ENCODE measurements at places on chromosomes 7 and 10.
A peak's percentile ranks its signal among the peaks of the same experiment; 100 is the strongest.

- DNase-seq, result no peak
Measured at GRCh38 chr7:44275146-44275545, 50.2 kb downstream of the CAMK2B start.

GRCh38 chr7:135169141-135169963 is 1.2 kb downstream of the CYREN start:
- peak; percentile 54 for DNase-seq

DNA sequence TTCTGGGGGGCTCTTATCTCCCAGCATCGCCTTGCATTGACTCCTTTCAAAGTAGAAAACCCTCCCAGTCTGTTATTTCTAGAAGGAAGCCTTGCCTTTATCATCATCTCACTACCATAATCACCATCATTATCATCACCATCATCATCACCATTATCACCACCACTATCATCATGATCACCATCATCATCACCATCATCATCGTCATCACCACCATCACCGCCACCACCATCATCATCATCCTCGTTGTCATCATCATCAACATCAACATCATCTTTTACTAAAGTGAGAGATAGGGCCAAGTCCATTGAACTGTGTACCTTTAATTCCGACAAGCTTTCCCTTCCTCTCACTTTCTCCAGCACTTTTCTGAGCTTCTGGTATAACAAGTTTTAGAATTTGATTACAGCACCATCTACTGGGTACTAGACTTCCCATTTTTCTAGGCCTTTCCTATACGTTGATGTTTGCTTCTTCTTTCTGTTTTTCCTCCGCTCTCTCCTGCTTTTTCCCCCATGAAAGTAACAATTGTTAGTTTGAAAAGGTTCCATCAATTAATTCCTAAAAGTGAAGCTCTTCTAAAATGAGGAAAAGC is 226.4 kb downstream of the BUB3 start:
- DNase-seq, result no peak

DNA sequence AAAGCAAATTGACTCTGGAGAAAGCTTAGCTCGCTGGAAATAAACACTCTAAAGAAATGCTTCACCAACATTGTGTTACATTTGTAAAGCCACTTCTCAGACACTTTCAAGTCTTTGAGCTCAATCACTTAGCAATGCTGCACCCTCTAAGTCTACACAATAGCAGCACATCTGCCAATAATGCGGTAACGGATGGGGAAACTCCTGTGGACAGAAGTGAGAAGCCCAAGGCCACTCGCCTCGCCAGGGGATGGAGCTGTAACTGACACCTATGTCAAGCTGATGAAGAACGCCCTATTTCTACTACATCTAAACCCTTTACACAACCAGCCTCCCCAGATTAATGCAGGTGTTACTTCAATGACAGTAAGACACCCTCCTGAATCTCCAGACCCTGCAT is 167.7 kb downstream of the SFMBT2 start:
- DNase-seq, result no peak

GRCh38 chr7:142799437-142799835 is 28.7 kb downstream of the PRSS2 start:
- DNase-seq, result no peak

- DNase-seq, result no peak
Measured at GRCh38 chr7:65974876-65975275, 7.1 kb downstream of the GUSB start.

- no peak for DNase-seq
Measured at GRCh38 chr7:39517240-39517639, 49.0 kb upstream of the YAE1 start.

DNA sequence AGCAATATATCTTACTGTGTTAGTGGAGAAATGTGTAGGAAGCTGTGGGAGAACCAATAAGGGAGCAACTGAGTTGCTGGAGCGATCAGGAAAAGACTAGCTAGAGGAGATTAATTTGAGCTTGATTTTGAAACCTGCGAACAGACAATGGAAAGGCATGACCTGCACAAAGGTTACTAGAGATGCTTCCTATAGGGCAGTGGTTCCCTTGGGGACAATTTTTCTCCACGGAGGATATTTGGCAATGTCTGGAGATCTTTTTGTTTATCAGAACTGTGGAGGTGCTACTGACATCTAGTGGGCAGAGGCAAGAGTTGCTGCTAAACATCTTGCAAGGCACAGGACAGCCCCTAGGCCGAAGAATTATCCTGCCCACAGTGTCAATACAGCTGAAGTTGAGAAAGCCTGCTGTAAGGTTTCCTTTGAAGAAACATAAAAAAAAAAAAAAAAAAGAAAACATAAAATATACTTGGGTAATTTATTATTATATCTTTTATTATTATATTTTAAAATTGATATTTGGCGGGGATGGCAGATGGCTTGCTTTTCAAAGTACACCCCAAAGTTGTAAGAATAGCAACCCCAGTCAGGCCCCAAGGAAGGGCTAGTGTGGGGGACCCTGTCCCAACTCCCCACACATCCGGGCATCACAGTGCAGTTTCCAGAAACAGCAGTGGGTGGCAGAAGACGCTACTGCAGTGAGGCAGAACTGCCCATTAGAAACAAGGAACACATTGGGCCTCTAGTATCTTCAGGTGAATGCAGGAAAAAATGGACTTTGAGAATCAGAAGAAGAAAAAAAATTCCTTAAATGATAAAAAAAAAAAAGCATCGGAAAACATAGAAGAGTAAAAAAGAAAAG is 481.6 kb downstream of the SH2D4B start:
- DNase-seq, result no peak

GRCh38 chr7:65800890-65801341 is 72.0 kb upstream of the VKORC1L1 start:
- DNase-seq, result no peak
